ENCODE measurements at places on chromosomes 11 and 22.

- DNase-seq: no peak
These were observed 6.5 kb downstream of the GAL start for GRCh38 chr11:68690671-68691401.

DNA sequence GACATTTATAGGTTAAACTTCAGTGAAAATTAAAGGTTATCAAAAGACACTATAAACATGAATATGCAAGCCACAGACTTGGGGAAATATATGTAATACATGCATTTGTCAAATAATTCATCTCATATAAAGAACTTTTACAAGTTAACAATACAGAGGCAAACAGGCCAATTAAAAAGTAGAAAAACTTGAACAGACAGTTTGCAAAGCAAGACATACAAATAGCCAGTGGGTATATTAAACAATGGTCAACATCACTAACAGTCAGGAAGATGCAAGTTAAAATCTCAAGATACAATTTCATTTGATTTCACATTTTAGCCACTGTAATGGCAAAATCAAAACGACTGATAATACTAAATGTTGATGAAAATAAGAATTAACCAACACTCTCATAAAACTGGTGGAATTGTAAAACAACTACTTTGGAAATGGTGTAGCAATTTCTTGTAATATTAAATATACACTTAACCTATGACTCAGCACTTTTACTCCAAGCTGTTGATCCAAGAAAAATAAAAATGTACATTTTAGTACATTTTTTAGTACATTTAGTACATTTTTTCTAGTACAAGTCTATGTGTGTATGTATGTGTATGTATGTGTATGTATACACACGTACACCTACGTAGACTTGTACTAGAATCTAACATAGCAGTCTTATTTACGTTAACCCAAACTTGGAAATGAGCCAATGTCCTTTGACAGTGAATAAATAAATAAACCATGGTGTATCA lies 62.8 kb downstream of the LRRC74B start:
- DNase-seq: no peak

- no peak for DNase-seq
These were observed 101.9 kb upstream of the OR4B1 start for GRCh38 chr11:48114740-48115139.

GRCh38 chr11:61611309-61611708 lies 30.4 kb upstream of the SYT7 start:
- no peak for DNase-seq

DNA sequence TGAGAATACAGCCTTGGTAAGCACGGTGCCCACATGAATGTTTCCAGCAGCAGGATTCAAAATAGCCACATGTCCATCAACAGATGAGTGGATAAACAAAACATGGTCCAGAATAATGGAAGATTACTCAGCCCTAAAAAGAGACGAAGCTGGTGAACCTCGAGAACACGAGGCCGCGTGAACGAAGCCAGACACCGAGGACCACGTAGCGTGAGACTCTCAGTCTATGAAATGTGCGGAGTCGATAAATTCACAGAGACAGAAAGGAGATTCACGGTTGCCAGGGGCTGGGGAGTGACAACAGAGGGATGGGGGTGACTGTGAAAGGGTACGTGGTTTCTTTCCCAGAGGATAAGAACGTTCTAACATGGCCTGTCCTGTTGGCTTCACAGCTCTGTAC lies 2.9 kb upstream of the ASCL2 start:
- no peak for DNase-seq

GRCh38 chr11:11407065-11407762 lies 54.2 kb upstream of the CSNK2A3 start:
- peak; percentile 71 for DNase-seq

GRCh38 chr11:64627371-64627770 lies 36.4 kb downstream of the SLC22A12 start:
- no peak for DNase-seq

GRCh38 chr11:57501953-57502352 lies 13.5 kb downstream of the SLC43A1 start:
- DNase-seq: no peak

DNA sequence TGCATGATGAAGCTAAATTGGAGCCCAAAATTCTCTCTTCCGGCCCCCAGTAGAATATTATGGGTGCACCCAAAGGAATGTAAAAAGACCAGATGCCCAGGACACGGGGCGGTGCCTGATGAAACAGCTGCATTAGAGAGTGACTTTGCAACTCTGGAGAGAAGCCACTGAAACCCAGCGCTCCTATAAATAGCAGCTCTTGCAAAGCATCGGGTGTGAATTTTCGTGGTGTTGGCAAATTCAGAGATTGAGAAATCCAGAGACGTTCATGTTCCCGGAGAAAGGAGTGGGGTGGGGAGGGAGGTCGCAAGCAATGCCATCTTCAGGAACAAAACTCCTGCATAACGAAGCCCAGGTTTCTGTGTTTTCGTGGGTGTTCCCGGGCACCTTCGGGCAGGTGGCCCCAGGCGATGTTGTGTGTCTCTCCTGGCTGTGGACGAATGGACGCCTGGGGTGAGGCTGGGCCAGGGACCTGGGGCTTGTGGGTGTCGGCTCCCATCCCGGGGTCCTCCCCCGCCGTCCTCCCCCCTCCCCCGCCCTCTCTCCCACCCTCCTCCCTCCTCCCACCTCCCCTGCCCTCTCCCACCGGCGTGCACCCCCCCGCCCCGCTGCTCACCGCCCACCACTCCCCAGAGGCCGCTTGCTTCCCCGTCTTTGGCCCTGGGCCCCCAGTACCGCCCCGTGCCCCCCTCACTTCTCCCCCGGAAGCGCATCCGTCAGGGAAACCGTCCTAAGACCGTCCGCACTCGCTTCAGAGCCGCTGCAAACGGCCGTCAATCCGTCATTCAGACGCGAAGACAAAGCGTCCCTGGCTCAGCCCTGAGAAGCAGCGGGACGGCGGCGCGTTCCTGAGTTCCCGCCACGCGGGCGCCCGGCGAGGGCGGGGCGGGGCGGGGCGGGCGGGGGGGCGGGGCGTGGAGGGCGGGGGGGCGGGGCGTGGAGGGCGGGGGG lies 26.7 kb upstream of the TOLLIP start:
- DNase-seq: no peak

GRCh38 chr22:45562102-45562501 lies 59.4 kb downstream of the FBLN1 start:
- no peak for DNase-seq

GRCh38 chr22:48975886-48976285 lies 851.8 kb downstream of the BRD1 start:
- no peak for DNase-seq

GRCh38 chr22:23868580-23868979 lies 10.9 kb downstream of the SLC2A11 start:
- DNase-seq: no peak

DNA sequence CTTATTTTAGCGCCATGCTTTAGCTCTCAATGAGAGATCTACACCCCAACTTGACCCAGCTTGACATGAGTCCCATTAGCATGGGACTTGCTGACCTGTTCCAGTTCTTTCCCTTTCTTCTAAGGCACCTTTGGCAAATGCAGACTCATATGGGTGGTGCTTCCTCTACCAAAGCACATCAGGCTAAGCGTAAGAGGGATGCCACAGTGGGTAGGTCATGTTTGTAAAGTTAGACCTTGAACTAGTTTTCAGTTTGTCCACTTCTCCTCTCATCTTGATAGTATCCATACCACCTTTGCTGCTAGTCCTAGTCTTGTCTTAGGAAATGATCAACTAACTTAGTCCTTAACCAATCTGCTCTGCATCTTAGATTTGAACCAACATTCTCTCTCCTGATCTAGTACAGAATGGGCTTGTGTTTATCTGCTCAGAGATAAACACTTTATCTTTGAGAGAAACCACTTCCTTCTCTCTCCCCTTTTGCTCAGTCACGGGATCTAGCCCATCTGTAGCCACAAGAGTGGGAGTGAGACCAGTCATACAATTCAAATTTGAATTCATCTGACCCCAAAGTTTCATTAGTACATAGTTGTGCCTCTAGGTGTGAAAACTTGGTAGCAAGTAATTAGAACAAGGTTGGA lies 72.1 kb upstream of the CD44 start:
- no peak for DNase-seq

- no peak for DNase-seq
These were observed 368.7 kb downstream of the METTL15 start for GRCh38 chr11:28476864-28477263.

DNA sequence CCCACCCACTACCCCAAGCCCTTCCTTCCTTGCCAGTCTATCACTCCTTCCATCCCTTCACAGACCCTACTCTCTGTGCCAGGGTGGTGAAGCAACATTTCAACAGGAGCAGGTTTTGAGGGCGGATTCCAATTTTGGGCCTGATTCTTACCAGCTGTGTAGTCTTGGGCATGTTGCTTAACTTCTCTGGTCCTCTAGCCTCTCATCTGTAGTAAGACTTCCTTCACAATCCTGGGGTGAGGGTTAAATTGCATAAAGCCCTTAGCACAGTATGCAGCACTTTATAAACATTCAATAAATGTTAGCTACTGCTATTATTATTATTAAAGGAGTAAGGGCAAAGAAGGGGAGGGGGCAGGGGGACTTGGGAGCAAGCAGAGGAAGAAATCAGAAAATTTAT lies 5.0 kb upstream of the RNF185 start:
- no peak for DNase-seq

DNA sequence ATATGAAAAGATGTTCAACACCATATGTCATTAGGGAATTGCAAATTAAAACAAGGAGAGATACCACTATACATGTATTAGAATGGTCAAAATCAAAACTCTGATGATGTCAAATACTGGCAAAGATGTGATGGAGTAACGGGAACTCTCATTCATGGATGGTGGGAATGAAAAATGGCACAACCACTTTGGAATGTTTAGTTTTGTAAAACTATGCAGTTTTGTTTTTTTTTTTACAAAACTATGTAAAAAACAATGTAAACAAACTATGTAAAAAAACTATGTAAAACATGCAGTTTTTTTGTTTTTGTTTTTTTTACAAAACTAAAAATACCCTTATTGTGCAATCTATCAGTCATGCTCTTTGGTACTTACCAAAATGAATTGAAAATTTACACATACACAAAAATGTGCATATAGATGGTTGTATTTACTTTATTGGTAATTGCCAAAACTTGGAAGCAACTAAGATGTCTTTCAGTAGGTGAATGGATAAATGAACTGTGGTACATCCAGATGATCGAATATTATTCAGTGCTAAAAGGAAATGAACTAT lies 5.0 kb upstream of the USP47 start:
- DNase-seq: no peak

- DNase-seq: no peak
These were observed 77.9 kb upstream of the TOP3B start for GRCh38 chr22:22060200-22061084.

DNA sequence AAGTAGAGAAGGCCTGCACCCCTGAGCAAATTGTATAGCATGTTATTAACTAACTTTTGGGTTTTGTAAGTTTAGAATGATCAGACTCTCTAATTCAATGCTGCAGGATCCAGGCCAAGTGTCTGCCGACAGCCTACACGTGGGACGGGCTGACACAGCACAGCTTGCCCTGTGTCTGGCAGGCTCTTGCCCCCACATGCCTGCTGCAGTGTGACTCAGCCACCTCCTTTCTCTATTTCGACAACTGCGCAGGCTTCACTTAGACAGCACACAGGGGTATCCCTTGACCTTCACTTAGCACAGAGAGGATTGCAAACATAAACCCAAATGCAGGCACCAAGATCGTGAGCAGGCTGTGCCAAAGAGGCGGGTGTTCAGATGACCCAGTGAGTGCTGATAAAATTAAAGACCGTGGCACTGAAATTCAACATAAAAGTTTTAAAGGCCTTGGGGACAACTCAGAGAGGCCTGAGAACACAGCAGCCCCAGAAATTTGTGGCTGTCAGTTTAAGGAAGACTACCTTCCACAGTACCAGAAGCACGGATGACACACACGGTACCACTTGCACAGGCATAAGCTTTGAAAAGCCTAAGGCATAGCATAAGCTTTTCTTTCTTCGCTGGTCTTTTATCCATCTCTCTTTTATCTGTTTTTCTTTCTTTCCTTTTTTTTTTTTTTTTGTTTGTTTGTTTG lies 37.8 kb downstream of the SCN3B start:
- no peak for DNase-seq

- DNase-seq: no peak
These were observed 115.4 kb downstream of the KCNQ1OT1 start for GRCh38 chr11:2584434-2584811.

GRCh38 chr11:114197799-114198500 lies 98.2 kb upstream of the NNMT start:
- DNase-seq: no peak

GRCh38 chr22:35326854-35327562 lies 27.3 kb downstream of the TOM1 start:
- no peak for DNase-seq

GRCh38 chr11:115780646-115781362 lies 276.6 kb upstream of the CADM1 start:
- DNase-seq: no peak

DNA sequence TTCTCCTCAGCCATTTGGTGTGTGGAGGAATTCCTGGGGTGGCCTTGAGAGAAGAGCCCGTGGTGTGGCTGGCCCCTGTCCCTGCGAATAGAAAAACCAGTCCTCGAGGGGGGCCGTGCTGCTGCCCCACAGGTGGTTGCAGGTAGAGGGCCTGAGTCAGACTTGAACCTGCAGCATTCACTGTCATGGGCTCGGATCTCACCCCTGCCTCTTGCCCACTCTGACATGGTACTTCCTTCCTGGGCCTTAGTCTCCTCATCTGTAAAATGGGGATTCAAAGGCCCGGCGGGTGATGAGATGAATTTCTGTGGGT lies 19.4 kb downstream of the TRMU start:
- no peak for DNase-seq
